ENCODE measurements at places on chromosomes 2 and 18.

GRCh38 chr18:26103579-26103978, 13.2 kb upstream of the SS18 start:
- no peaks in the 10 kb centered on the region for H3K4me1 ChIP-seq
- no peaks in the 10 kb centered on the region for H3K27me3 ChIP-seq
- H3K4me3 ChIP-seq: no peak overlapping the region
- H3K27ac ChIP-seq: no peak overlapping the region
- peak; percentile 8 for DNase-seq

- no peak for DNase-seq
- no peaks in the 10 kb centered on the region for H3K27me3 ChIP-seq
- H3K36me3 ChIP-seq: no peaks in the 10 kb centered on the region
- no peaks in the 10 kb centered on the region for H3K4me1 ChIP-seq
Measured at GRCh38 chr2:144630459-144631215, 110.7 kb upstream of the ZEB2 start.

DNA sequence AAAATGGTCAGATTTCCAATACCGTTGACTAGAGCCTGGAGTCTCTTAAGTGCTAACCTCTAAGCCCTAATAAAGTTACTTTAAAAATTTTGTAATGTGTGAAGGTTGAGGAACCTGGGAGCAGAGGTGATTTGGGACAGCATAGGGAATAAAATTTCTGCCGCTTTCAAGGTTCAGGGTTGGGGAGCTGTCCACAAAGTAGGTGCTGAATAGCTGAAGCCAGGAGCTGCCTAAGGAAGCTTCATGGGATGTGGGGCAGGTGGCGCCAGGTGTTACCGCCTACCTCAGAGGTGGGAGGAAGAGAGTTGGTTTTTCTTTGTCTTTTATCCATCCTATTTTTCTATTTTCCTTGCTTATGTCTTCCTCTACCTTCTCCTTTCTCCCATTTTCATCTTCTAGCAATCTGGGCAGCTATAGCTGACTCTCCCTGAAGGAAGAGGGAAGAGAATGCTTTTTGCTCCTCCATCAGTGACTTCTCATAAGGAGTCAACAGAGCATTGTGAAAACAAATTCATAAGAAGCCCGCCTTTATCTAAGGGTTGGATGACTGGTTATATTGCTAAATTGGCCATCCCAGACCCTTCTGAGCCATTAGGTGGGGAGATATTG, 178.7 kb downstream of the CLIP4 start:
- no peak overlapping the region for H3K27ac ChIP-seq
- no peaks in the 10 kb centered on the region for H3K36me3 ChIP-seq
- H3K4me1 ChIP-seq: no peaks in the 10 kb centered on the region
- H3K27me3 ChIP-seq: peaks cover 3% of the 10 kb centered on the region

DNA sequence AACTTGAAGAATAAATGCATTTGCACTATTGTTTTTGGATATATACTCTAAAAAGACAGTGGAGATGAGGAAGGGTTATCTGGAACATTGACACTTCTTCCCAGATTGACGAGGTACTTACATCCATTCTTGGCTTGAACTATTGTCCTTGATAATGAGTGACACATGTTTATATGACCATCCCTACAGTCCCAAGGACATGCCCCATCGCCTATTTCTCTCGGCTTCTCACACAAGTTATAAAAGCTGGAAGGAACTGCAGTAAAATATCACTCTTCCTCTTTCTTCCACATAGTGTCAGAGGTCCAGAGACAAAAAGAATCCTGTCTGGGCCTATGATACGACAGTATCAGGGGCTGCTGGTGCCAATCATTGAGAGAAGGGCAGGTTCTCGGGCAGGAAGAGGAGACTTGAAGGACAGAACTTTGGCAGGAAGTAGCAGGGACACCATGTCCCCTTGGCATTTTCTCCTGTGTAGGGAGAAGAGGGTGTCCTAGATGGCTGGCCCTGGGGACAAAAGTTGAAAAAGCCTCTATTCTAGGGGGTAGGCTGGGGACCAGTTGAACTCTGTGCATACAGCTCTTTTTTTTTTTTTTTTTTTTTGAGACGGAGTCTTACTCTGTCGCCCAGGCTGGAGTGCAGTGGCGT, 5.8 kb upstream of the CABLES1 start:
- no peak for DNase-seq
- peaks cover 18% of the 10 kb centered on the region for H3K4me1 ChIP-seq
- H3K4me3 ChIP-seq: no peak overlapping the region
- no peaks in the 10 kb centered on the region for H3K27me3 ChIP-seq

DNA sequence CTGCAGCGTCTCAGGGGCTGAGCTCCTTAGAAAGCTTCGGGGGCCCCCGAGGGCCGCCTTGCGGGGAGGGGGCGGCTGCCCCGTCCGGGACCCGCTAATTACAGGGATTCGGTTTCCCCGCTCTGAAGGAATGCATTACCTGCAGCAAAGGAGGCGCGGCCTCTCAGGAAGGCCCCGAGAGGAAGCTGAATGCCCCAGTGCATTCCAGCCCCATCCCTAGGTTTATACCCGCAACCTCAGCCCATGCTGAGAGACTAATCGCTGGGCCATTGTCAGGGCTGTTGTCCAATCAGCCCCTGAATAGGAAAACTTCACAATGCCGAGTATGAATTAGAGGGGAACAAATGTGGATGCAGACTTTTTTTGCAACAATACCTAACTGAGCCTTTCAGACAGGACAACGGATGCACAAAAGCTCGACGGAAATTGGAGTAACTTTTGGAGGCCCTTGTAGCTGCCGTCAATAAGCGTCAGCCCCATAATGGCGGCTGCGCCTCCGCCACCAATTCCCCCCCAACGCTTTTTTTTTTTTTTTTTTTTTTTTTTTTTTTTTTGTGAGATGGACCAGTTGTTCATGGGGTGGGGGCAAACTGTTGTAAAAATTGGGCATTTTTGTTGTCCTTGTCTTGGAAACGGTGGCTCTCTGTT, 138.6 kb upstream of the SIX3 start:
- H3K36me3 ChIP-seq: no peaks in the 10 kb centered on the region
- no peak overlapping the region for H3K4me3 ChIP-seq
- peaks cover 6% of the 10 kb centered on the region for H3K4me1 ChIP-seq
- no peak overlapping the region for H3K27ac ChIP-seq
- no peak for DNase-seq

DNA sequence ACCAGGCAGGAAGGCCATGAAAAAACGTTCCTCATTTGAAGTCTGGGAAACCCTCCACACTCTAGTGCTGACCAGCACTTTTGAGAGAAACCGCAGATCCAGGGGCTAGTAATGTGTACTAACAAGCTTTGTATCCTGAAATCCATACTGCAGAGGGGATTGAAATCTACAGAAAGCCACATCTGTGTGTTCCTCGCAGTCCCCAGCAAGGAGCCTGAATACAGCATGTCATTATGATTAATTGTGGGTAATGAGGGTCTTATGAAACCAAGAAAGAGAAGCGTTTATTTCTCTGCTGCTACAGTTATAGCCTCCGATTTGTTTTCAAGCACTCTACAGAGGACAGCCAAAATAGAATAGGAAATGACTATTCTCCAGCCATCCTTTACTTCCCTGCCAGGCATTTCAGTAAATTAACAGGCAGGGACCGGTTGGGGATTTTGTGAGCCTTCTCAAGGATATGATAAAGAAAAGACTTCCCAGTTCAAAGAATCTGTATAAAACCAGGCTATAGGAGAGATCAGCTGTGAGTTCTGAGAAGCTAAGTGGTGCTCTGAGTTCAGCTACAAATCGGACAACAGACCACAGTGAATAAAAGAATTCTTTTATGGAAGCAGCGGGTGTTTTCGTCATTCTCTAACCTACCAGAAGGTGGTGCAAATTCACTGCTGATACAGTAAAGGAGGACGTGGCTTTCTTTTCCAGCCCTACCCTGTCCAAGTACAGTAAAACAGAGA, 133.4 kb downstream of the INSIG2 start:
- no peak overlapping the region for H3K27ac ChIP-seq
- H3K4me3 ChIP-seq: no peak overlapping the region
- peak; percentile 86 for DNase-seq
- H3K36me3 ChIP-seq: no peaks in the 10 kb centered on the region

DNA sequence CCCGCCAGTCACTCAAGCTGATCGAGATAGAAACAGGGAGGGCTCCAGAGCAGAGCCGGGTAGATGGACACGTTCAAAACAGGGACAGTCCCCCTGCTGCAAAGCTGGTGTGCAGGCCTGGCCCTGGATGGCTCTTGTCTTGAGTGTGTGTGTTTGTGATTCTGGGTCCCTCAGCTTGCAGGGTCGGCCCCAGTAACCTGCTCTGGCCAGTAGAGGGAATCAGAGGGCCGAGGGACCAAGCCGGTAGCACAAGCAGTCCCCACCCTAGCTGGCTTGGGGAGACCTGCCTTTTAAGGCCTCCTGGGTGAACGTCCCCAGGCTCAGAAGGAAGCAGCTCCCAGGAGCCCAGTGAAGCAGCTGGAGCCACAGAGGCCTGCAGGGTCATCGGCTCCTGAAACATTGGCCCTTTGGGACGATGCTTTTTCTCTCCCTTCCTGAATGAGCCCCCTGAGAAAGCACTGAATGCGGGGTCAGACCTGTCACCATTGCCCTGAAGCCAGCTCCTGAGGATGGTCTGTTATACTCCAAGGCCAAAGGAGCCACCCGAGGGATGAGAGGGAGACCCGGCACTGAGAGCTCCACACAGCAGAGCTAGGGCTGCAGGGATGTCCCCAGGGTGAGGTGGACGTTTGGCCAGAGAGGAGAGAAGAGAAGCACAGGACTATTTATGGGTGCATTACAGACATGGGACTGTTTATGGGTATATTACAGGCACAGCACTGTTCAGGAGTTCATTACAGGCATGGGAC, 15.4 kb upstream of the MLPH start:
- H3K27me3 ChIP-seq: no peaks in the 10 kb centered on the region
- peak; percentile 68 for DNase-seq
- no peaks in the 10 kb centered on the region for H3K36me3 ChIP-seq
- peaks cover 13% of the 10 kb centered on the region for H3K4me1 ChIP-seq
- H3K27ac ChIP-seq: no peak overlapping the region

- H3K4me3 ChIP-seq: no peak overlapping the region
- H3K36me3 ChIP-seq: no peaks in the 10 kb centered on the region
- H3K4me1 ChIP-seq: no peaks in the 10 kb centered on the region
- no peak overlapping the region for H3K27ac ChIP-seq
Measured at GRCh38 chr2:146597291-146597690, 1247.5 kb upstream of the ACVR2A start.

DNA sequence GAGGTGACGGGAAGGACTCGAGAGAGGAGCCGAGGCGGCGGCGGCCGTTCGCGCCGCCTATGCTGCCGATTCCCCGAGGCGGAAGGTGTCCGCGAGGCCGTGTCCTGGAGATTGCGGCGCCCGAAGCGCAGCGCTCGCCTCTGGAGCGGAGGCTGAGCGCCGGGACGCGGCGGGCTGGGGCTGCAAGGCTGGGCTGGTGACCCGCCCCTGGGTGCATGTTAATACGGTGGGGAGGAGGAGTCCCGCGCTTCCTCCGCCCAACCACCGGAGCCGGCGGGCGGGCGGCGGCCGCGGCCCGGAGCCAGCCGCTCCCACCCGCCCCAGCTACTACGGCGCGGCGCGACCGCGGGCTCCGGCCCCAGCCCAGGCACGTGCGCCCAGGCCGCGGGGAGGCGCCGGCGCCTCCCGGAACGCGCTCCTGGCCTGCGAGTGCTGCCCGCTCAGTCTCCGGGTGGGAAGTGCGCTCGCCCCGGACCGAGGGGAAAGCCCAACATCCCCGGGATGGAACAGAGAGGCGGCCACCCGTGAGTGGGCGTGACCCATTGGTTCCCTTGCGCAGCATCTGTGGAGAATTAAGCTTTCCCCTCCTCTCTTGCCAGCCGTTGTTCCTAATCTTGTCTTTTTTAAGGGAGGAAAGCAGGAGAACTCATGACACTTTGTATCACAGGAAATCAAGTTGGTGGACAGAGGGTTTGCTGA, at the start of gene DLGAP1:
TSS of gene DLGAP1 (minus strand) at position 195 of the 699 bp plus-strand sequence.
- peaks cover 8% of the 10 kb centered on the region for H3K4me1 ChIP-seq
- H3K4me3 ChIP-seq: peak within 1 kb of the TSS; percentile 40
- no peaks in the 10 kb centered on the region for H3K36me3 ChIP-seq
- peak; percentile 84 for DNase-seq
- no peak within 1 kb of the TSS for H3K27ac ChIP-seq
- peaks cover 48% of the 10 kb centered on the region for H3K27me3 ChIP-seq

DNA sequence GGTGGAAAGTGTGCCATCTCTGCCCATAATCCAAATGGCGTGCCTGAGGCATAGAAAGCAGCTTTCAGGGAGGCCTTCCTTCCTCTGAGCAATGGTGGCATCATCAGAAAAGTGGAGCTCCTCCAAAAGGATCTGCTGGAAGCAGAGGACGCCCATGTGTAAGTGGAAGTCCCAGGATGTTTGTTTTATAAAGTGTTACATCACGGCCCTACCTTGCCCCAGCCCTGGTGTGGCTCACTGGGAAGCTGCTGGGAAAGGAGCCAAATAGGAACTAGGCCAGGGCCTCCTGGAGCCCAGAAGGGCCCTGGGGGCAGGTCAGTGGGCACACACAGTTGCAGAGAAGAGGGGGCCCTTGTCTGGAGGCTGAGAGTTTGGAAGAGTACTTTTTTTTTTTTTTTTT, 4.2 kb upstream of the ODC1 start:
- peaks cover 7% of the 10 kb centered on the region for H3K4me1 ChIP-seq
- H3K27ac ChIP-seq: no peak overlapping the region
- peak; percentile 63 for DNase-seq
- H3K36me3 ChIP-seq: no peaks in the 10 kb centered on the region
- no peak overlapping the region for H3K4me3 ChIP-seq

DNA sequence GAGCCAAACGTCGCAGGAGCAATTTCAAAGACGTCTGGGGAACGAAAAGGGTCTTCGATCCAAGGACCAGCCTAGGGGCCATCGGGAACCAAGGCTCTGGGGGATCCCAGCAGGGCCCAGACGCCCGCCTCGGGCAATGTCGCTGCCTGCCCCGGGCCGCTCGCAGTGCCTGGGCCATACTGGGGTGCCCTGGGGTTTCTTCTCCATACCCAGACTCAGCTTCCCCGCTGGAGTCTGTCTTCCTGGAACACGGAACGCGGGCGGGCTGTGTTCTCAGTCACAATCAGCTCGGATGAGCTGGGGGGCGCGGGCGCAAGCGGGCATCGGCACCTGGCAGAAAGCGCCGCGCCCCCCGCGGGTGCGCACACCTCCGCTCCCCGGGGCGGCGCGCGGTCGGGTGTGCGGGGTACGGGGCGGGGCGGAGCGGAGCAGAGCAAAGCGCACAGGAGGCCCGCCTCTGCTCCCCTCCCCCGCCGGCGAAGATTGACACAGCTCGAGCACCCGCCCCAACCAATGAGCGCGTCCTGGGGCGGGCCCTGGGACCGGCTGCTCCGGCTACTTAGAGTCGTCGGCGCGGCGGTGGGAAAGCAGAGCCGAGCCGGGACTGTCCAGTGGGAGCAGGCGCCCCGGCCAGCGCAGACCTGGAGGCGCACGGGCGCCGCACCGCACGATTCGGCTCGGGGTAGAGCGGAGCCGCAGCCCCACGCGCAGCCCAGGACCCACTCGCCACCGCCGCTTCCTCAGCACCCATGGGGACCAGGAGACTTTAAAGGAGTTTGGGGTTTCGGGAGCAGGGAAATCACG, at the start of gene LRATD1:
TSS of gene LRATD1 (plus strand) at position 585 of the 804 bp plus-strand sequence. CDS start 1,263 bp downstream, outside the sequence.
- no peaks in the 10 kb centered on the region for H3K36me3 ChIP-seq
- H3K27ac ChIP-seq: peak within 1 kb of the TSS; percentile 61
- peaks cover 8% of the 10 kb centered on the region for H3K4me1 ChIP-seq
- H3K27me3 ChIP-seq: peaks cover 13% of the 10 kb centered on the region

- no peak overlapping the region for H3K27ac ChIP-seq
- H3K4me3 ChIP-seq: no peak overlapping the region
- no peaks in the 10 kb centered on the region for H3K36me3 ChIP-seq
- H3K4me1 ChIP-seq: peaks cover 3% of the 10 kb centered on the region
- H3K27me3 ChIP-seq: no peaks in the 10 kb centered on the region
- no peak for DNase-seq
Measured at GRCh38 chr18:23682472-23682871, 6.8 kb upstream of the LAMA3 start.

- no peak overlapping the region for H3K4me3 ChIP-seq
- H3K27ac ChIP-seq: no peak overlapping the region
- peaks cover 5% of the 10 kb centered on the region for H3K27me3 ChIP-seq
- peaks cover 5% of the 10 kb centered on the region for H3K4me1 ChIP-seq
Measured at GRCh38 chr2:72883356-72883962, 3.7 kb upstream of the SPR start.
